SHP77 treated with DMSO at 0.1 percent for 48 hours (cell line): ENCODE measurements at places on chromosomes 16 and 17.

- no peak for DNase-seq
These were observed 49.7 kb downstream of the EPN2 start for GRCh38 chr17:19286751-19287341.

GRCh38 chr17:42253578-42253977 is 22.6 kb downstream of the STAT5B start:
- no peak for DNase-seq

- no peak for DNase-seq
These were observed 12.4 kb upstream of the HEATR6 start for GRCh38 chr17:60091109-60091508.

DNA sequence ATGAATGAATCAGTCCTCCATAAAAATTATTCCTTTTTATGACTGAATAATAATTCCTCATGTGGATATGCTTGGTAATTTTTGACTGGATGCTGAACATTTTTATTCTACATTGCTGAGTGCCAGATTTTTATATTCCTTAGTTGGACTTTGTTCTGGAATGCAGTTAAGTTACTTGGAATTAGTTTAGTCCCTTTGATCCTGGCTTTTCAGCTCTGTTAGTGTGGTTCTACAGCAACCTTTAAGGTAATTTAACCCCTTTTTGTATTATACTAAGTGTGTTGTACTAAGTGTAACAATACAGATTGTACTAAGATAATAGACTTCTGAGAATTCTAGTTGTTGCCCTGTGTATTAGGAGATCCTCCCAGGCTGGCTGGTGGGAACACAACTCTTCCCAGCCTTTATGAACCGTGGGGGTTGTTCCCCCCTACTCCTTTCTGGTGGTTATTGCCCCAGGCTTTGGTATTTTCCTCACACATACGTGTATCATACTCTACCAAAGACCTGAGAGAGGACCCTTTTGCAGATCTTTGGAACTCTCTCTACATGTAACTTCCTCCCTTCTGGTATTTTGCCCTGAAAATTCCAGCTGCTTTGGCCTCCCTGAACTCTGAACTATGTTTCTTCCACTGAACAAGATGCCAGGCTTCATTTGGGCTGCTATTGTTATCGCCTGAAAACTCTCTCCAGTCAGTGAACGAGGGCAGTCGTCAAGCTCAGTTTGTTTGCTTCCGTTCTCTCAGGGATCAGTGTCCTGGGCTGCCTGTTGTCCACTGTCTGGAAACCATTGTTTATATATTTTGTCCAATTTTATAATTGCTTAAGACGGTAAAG is 30.5 kb downstream of the TANGO6 start:
- no peak for DNase-seq

- no peak for DNase-seq
These were observed 117.7 kb upstream of the ELAC2 start for GRCh38 chr17:13135506-13135905.
